Endothelial cell of coronary artery (primary cell): ENCODE measurements at places on chromosomes 3 and 15. TPM values are rescaled to one million over a fixed set of nuclear protein-coding genes. Genes with fewer than 3 reads are reported as not detected.

GHRL gene
- total RNA-seq, result 0.09 TPM in 1 of 2 replicates, not detected in the other

VEPH1 gene
- total RNA-seq, result 107 and 173 TPM in 2 replicates

SELENOS gene
- total RNA-seq, result 55.8 and 69.5 TPM in 2 replicates

ZMAT3 gene
- 32.3 and 44.6 TPM in 2 replicates for total RNA-seq

ZNF385D gene
- 0.27 and 0.38 TPM in 2 replicates for total RNA-seq

DOCK3 gene
- under 0.01 TPM in 2 replicates for total RNA-seq

ALAS1 gene
- total RNA-seq, result 33.1 and 46.7 TPM in 2 replicates

CSPG4 gene
- total RNA-seq, result under 0.01 and 8.9 TPM in 2 replicates

KNL1 gene
- 8.2 and 20.7 TPM in 2 replicates for total RNA-seq

MUSTN1 gene
- not detected in 2 replicates for total RNA-seq

SIDT1 gene
- 0.27 TPM in 1 of 2 replicates, not detected in the other for total RNA-seq

SCN11A gene
- total RNA-seq, result 0.09 TPM in 1 of 2 replicates, not detected in the other

SPTSSB gene
- not detected in 2 replicates for total RNA-seq

RTP3 gene
- total RNA-seq, result not detected in 2 replicates

ALPK3 gene
- total RNA-seq, result 10.2 and 25.2 TPM in 2 replicates

TMCO5A gene
- total RNA-seq, result not detected in 2 replicates

CCR8 gene
- total RNA-seq, result not detected in 2 replicates

SLC28A2 gene
- not detected in 2 replicates for total RNA-seq

PLA2G4E gene
- total RNA-seq, result not detected in 2 replicates

ADAMTS7 gene
- 10.7 and 22.8 TPM in 2 replicates for total RNA-seq

ANO10 gene
- total RNA-seq, result 34.3 and 49.2 TPM in 2 replicates

SLC22A13 gene
- total RNA-seq, result 0.09 and 0.38 TPM in 2 replicates

NCBP2 gene
- 71.5 and 80.4 TPM in 2 replicates for total RNA-seq

MCTP2 gene
- 0.47 and 1.3 TPM in 2 replicates for total RNA-seq

RNF123 gene
- 17.5 and 30.5 TPM in 2 replicates for total RNA-seq

HERC2 gene
- total RNA-seq, result 49.8 and 63.6 TPM in 2 replicates

ANKRD34C gene
- total RNA-seq, result not detected in 2 replicates

TRPM1 gene
- total RNA-seq, result 0.19 and 0.27 TPM in 2 replicates

LEKR1 gene
- 0.09 and 0.19 TPM in 2 replicates for total RNA-seq

SLC51A gene
- not detected in 2 replicates for total RNA-seq

APOD gene
- 2.2 and 7.8 TPM in 2 replicates for total RNA-seq

CLCN2 gene
- total RNA-seq, result 1.6 and 2.8 TPM in 2 replicates

PLSCR2 gene
- total RNA-seq, result 0.18 TPM in 1 of 2 replicates, not detected in the other

GPR27 gene
- total RNA-seq, result not detected in 2 replicates

ITIH3 gene
- 0.09 TPM in 1 of 2 replicates, not detected in the other for total RNA-seq

NKIRAS1 gene
- total RNA-seq, result 5.9 and 7.8 TPM in 2 replicates

FBXL2 gene
- 13.7 and 17.7 TPM in 2 replicates for total RNA-seq

TBC1D21 gene
- not detected in 2 replicates for total RNA-seq

ADAMTSL3 gene
- 0.09 and 4.9 TPM in 2 replicates for total RNA-seq

FANCD2OS gene
- not detected in 2 replicates for total RNA-seq

TRH gene
- total RNA-seq, result not detected in 2 replicates

LTK gene
- under 0.01 and 0.19 TPM in 2 replicates for total RNA-seq

GOLGA8H gene
- 0.90 and 1.1 TPM in 2 replicates for total RNA-seq

TERC gene
- total RNA-seq, result 46.9 and 184 TPM in 2 replicates

CXCR6 gene
- not detected in 2 replicates for total RNA-seq

MEX3B gene
- 10.4 and 12.4 TPM in 2 replicates for total RNA-seq

AP3B2 gene
- total RNA-seq, result not detected in 2 replicates

DTWD1 gene
- total RNA-seq, result 11.7 and 13.7 TPM in 2 replicates

VILL gene
- 6.1 and 6.7 TPM in 2 replicates for total RNA-seq

GOLGA8G gene
- not detected in 2 replicates for total RNA-seq

NEK10 gene
- 3.4 and 9.0 TPM in 2 replicates for total RNA-seq
